ENCODE measurements at places on chromosomes 1 and 21. TPM values are rescaled to one million over a fixed set of nuclear protein-coding genes. Genes with fewer than 3 reads are reported as not detected.

GRCh38 chr1:113763661-113764060 is 4.4 kb upstream of the PHTF1 start:
- DNase-seq = no peak

GRCh38 chr1:148160048-148160342 is 7.9 kb upstream of the NBPF11 start:
- DNase-seq = no peak

The HMGCS2 gene
- 0.89 TPM for total RNA-seq

The MNDA gene
- 26.3 TPM for total RNA-seq

All from skin of body (tissue), 3 donors.